Activated T-helper 1 cell treated with anti-CD3 and anti-CD28 coated beads, Interleukin-2, amount 50 U/mL, for 16 hours (primary cell): ENCODE measurements at places on chromosomes 7 and 10.

- no peak for DNase-seq
Measured at GRCh38 chr7:106887421-106887820, 22.3 kb downstream of the PIK3CG start.

- no peak for DNase-seq
Measured at GRCh38 chr10:36341471-36341870, 699.4 kb upstream of the FZD8 start.

- DNase-seq: no peak
Measured at GRCh38 chr10:44974082-44974627, 4.5 kb downstream of the DEPP1 start.

- DNase-seq: no peak
Measured at GRCh38 chr10:110737886-110738634, 93.9 kb downstream of the RBM20 start.

GRCh38 chr7:66886152-66886551 lies 34.9 kb upstream of the TMEM248 start:
- DNase-seq: no peak
